ENCODE measurements at places on chromosomes 13 and 19.

- no peak for DNase-seq
Observed at GRCh38 chr13:51599444-51600176, 15.3 kb downstream of the WDFY2 start.

- no peak for DNase-seq
Observed at GRCh38 chr13:50132904-50133357, 117.7 kb downstream of the KCNRG start.

DNA sequence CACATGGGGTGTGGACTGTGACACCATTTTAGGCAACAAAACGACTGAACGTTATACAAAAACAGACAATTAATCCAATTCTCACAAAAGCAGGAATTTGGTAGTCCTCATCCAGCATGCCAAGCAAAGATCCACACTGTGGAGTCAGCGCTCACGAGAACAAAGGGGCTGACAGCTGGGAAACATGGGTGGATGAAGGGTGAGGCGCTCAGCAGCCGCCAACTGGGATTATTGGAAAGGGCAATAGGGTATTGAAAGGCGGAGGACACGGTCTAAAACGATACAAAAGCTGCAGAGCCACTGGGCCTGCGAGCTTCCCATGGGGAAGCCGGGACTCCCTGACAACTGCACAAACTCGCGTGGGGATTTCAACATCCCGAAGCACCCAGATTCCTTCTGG lies 4.7 kb upstream of the ZNF813 start:
- DNase-seq, result no peak

DNA sequence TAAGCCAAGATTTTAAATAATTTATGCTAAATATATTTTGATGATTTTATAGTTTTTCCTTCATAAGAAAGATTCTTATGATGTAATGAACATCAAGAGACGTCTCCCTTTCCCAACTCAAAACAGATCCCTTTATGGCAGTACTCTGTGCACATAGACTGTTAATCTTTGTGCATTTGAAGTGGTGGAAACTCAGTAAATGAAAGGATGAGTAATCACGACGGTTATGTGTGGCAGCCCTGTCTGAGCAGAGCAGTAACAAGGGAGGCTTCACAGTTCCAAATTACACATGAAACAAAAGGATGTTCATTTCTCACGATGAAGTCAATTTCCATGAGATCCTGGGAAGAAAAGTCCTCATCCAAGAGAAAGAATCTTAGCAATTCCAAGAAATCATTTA lies 498.1 kb downstream of the KLF5 start:
- DNase-seq, result no peak

GRCh38 chr13:33078263-33078662 lies 62.0 kb downstream of the KL start:
- no peak for DNase-seq

GRCh38 chr19:1271528-1272422 lies 2.6 kb downstream of the CIRBP start:
- no peak for DNase-seq

DNA sequence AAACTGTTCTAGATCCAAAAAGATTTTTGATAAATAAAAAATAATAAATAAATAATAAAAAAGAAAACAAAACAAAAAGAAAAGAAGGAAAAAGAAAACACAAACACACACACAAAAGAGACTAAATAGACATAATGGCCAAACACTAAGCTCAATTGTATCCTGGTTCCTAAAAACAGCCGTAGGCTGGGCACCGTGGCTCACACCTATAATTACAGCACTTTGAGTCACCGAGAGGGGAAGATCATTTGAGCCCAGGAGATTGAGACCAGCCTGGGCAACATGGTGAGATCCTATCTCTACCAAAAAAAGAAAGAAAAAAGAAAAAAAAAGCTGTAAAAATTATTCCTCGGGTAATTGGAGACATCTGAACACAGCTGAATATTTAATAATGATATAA lies 8.9 kb downstream of the ETHE1 start:
- no peak for DNase-seq

GRCh38 chr13:51997641-51998330 lies 13.5 kb downstream of the ATP7B start:
- no peak for DNase-seq

GRCh38 chr13:98979012-98979660 lies 1.3 kb upstream of the DOCK9 start:
- DNase-seq, result no peak

GRCh38 chr13:40484101-40484800 lies 182.2 kb downstream of the FOXO1 start:
- no peak for DNase-seq

GRCh38 chr13:105368781-105369180 lies 1166.7 kb downstream of the EFNB2 start:
- no peak for DNase-seq

DNA sequence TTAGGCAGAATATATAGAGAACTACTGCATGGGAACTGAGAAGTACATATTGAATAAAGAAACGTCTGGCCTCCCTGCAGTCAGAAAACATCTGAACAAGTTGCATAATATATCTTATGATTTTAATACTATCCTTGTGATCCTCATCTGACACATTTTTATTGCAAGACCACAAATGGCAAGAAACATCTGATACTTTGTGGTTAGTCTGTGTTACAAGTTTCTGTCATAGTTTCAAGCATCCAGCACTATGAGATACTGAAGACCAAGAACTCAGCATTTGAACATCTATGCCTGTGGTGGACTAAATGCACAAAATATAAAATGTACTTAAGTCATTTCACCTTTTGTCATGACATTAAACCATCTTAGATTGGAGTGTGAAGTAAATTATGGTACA lies 1175.8 kb upstream of the MIR17HG start:
- no peak for DNase-seq

DNA sequence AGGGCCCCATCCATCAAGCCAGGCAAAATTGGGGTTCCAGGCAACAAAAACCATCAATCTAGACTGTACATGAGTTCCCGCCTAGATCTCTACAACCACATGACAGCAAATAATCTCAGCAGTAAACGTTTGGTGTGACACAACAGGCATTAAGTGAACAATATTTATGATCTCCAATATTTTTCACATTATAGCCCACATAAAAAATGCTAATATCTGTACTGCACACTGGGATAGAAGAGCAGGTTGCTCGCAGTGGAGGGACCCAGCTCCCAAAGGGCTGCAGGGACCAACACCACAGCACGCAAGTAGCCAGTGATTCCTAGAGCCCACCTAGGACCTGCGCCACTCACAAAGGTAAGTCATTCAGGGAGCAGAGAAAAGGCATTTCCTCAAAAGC lies 25.9 kb downstream of the LATS2 start:
- DNase-seq, result no peak

DNA sequence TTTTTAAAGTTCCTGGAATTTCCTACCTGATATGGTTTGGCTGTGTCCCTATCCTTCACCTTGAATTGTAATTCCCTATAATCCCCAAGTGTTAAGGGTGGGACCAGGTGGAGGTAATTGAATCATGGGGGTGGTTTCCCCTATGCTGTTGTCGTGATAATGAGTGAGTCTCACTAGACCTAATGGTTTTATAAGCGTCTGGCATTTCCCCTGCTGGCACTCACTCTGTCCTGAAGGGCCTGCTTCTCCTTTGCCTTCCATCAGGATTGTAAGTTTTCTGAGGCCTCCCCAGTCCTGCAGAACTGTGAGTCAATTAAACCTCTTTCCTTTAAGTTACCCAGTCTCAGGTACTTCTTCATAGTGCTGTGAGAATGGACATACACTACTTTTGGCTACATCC lies 298.7 kb downstream of the HS6ST3 start:
- DNase-seq, result no peak

DNA sequence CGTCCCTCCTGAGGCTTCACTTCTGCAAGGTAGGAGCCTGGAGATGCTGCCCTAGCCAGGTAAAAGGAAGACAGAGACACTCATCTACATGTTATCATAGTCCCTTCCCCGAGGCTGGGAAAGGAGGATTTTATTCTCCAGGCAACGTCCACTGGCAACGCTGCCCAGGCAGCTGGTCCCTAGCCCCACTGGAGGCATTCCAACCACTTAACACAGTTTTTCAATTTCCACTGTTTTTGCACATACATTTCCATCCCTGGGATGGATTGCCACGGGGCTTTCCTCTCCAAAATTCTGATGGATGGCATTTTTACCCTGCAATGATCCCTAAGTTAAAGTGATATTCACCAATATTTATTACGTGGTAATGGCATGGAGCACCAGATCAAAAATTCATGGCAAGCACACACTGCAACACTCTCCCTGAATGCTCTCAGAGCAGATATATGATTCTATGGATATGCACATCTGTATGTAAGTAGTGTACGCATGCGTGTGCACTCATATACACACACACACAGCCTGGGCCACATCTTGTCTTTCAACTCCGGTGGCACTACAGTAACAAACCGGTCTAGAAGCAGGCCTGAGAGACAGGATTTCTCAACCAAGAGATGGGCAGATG lies 322.3 kb upstream of the TSHZ3 start:
- no peak for DNase-seq

DNA sequence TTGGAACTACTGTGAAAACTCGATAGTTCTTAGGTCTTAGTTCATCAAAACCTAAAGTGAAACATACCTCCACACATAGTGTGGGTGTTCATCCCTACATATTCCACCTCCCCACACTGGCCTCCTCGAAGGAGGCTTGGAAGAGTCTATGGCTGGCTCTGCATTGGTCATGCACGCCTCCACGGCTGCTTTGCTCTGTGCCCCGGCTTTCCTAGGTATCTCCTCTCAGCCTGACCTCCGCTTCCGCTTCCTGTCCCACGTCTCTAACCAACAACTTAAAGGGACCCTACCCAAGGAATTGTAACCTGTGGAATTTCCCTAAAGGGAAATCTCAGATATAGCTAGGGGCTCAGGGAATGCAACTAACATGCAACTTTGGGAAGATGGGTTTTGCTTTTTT lies 79.7 kb upstream of the MBNL2 start:
- no peak for DNase-seq

DNA sequence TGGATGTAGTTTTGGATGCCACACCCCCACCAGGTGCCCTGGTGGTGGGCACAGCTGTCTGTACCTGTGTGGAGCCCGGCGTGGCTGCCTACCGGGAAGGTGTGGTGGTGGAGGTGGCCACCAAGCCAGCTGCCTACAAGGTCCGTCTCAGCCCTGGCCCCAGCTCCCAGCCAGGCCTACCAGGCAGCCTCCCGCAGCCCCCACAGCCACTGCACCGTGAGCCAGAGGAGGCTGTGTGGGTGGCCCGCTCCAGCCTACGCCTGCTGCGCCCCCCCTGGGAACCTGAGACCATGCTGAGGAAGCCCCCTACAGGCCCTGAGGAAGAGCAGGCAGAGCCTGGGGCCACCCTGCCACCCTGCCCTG lies 3.5 kb downstream of the CIC start:
- DNase-seq, result no peak

Measured in NCI-H2029 (cell line).